ENCODE measurements at places on chromosomes 12 and 14.

DNA sequence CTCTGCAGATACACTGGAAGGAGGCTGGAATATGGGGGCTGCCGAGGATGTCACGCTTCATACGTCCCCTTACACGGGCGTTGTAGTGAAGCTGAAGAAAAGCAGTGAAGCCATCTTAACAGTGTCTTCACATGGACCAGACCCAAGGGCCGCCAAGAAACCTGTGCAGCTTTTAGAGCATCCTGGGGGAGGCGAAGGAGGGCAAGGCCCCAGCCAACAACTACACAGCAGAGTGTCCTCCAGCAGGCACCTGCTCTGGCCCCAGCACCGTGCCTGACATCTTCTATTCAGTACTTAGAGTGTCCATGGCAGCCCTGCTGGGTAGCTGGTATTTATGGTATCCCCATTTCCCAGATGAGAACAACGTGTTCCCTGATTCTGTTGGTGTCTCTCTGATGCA is 48.9 kb upstream of the RIN3 start:
- DNase-seq = no peak

DNA sequence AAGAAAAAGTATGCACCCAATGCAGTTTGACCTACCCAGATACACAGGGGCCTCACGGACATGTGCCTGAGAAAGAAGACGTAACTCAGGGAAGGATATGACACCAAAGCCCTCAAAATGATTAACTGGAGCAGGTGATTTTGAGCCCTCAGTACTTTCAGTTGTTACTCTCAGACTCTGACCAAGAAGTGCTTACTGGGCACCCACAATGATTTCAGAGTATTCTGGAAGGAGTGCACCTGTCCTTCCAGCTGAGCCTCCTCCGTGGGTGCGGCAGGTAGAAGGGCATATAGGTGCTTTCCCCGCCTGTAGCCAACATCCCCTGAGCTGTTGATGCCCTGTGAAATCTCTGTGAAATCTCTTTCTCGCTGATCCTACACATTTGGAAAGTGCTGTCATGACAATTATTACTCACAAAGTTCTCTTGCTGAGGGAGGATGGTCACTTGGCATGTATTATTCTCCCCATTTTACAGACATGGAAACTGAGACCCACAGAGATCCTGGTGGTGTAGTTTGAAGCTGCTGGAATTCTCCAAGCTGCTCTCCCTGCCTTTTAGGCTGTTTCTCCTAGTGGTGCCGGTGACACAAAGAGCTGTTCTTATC is 154.3 kb upstream of the CCND2 start:
- no peak for DNase-seq

DNA sequence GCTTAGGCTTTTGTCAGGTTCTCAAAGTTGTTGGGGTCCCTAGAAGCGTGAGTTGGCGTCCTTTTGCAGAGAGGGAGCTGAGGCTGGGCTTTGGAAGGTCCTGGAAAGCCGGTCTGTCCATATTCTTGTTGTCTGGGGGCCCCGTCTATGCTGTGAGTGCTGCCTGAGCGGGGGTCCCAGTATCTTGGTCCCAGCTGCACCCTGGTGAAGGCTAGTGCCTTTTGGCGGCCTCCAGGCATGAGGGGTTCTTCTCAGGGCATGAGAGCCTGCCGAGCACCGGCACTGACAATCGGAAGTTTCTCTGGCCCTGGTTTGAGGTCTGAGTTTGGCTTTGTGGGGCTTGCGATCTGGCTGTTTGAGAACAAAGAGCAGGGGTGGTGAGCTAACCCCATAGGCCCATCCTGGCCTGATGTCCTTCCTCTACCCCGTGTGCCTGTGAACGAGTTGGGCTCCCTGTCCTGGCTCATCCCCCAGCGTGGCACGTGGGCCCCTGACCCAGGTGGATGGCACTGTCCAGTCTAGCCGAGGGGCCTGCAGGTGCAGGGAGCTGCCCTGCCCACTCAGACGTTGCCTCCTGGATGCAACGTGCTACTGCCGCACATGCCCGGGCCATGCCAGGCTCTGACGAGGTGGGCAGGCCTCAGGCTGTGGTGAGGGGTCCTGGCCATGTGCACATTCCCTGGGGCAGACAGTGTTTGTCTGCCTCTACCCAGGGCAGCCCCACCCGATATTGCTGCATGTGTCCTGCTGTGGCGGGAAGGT is 3.9 kb downstream of the CEP170B start:
- no peak for DNase-seq

DNA sequence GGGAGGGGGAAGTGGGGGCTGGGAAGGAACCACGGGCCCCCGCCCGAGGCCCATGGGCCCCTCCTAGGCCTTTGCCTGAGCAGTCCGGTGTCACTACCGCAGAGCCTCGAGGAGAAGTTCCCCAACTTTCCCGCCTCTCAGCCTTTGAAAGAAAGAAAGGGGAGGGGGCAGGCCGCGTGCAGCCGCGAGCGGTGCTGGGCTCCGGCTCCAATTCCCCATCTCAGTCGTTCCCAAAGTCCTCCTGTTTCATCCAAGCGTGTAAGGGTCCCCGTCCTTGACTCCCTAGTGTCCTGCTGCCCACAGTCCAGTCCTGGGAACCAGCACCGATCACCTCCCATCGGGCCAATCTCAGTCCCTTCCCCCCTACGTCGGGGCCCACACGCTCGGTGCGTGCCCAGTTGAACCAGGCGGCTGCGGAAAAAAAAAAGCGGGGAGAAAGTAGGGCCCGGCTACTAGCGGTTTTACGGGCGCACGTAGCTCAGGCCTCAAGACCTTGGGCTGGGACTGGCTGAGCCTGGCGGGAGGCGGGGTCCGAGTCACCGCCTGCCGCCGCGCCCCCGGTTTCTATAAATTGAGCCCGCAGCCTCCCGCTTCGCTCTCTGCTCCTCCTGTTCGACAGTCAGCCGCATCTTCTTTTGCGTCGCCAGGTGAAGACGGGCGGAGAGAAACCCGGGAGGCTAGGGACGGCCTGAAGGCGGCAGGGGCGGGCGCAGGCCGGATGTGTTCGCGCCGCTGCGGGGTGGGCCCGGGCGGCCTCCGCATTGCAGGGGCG is at the start of gene GAPDH:
Gene GAPDH (plus strand): TSS at position 595 of the 772 bp plus-strand sequence. CDS start 316 bp downstream, outside the sequence.
- DNase-seq = peak; percentile 99

- DNase-seq = no peak
These were observed 6.7 kb upstream of the FAM222A start for GRCh38 chr12:109706747-109707469.

DNA sequence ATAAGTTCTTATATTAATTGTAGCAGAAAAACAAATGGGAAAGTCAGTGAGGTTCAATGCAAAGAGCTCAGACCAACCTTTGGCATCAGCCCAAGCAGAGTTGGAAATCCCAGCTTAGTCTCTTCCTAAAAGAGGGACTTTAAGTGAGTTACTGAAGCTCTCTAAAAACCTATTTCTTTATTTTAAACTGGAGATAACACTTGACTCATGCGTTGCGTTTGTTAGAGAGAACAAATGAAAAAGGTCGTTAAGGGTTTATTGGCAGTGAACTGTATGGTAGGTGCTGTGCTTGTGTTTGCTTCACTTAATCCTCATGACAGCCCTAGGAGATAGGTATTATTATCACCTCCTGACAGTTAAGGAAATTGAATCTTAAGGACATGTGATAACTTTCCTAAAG is 396.5 kb downstream of the RAD51B start:
- no peak for DNase-seq

GRCh38 chr12:6921996-6922946 is 5.5 kb upstream of the ATN1 start:
- no peak for DNase-seq

DNA sequence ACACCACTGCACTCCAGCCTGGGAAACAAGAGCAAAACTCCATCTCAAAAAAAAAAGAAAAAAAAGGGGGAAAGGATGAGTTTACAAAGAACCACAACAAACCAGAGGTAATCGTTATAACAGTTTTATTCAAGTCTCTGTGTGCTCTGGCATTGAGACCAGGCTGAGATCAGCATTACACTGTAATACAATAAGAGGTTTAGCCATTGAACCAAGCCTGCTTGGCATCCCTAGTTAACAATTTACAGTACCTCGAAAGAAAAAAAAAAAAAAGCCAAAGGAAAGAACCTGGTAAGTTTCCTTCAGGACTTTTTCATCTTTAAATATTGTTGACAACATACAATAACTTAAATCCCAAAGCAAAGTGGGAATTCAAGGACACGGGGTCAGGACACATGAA is 80.7 kb downstream of the TTC9 start:
- DNase-seq = no peak

- no peak for DNase-seq
These were observed 39.2 kb downstream of the BCL11B start for GRCh38 chr14:99232714-99233214.
